GM03348 (cell line): ENCODE measurements at places on chromosomes 16 and 17.
A peak's percentile ranks its signal among the peaks of the same experiment; 100 is the strongest.

GRCh38 chr17:39217734-39218369 is 7.9 kb downstream of the STAC2 start:
- no peak for DNase-seq

GRCh38 chr17:83144421-83145357 is 65.3 kb downstream of the METRNL start:
- peak; percentile 75 for DNase-seq

DNA sequence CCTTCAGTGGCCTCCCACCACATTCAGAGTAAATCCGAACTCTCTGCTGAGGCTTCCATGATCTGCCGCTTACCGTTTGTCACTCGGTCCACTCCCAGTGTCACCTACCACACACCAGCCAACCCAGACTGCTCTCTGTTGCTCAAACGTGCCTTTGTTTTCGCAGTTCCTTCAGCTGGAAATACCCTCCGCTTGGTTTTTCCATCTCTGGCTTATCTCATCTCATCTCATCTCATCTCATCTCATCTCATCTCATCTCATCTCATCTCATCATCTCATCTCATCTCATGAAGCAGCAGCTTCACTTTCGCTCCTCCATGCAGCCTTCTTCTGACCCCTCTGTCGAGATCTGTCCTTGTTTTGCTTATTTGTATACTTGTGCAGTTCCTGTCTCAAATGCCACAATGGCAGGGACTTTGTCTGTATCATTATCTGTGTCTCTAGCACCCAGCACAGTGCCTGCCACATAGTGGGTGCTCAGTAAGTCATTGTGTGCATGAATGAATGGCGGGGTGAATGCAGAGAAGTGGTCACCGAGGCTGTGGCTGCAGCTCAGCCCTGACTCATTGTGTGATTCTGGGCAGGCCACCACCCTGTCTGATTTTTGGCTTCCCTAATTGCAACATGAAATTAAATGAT is 3.8 kb upstream of the SNX20 start:
- no peak for DNase-seq

GRCh38 chr16:17496891-17497290 is 26.1 kb upstream of the XYLT1 start:
- no peak for DNase-seq

GRCh38 chr16:84899414-84899813 is 79.6 kb downstream of the CRISPLD2 start:
- no peak for DNase-seq

GRCh38 chr16:19282101-19282500 is 3.4 kb upstream of the CLEC19A start:
- no peak for DNase-seq

GRCh38 chr17:4387137-4387536 is 20.7 kb upstream of the UBE2G1 start:
- no peak for DNase-seq

GRCh38 chr17:68718926-68719325 is 117.8 kb upstream of the FAM20A start:
- DNase-seq: peak; percentile 18

GRCh38 chr17:52744179-52744578 is 585.7 kb upstream of the CA10 start:
- DNase-seq: no peak

DNA sequence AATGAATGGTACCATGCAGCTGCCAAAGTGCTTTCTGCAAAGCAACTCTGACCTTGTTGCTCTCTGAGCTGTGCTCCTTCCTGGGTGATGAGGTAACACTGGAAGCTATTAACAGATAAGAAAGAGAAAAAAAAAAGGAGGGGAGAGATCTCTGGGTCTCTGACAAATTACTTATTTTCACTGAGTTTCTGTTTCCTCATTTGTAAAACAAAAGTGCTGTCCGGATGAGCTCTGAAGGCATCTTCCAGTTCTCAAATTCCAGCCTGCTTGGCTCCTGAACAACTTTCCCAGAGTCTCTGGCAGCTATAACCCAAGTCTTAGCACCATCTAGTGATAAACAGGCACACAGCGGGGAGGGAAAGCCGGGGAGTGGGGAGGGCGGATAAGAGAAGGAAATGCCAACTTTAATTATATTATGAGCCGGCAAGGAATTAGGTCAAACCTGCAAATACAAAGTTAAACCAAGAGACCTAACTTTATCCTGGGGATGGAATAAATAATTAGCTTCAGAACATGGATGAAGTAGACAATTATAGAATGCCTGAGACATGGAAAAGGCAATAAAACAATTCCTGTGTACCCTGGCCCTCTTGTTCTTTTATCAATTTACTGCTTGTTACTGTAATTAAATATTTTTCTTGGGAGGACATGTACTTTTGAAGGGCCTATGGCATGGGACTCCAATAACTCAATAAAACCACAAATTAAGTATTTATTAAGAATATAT is 61.3 kb upstream of the KIFC3 start:
- DNase-seq: peak; percentile 89

GRCh38 chr16:84329016-84329415 is 34.3 kb downstream of the WFDC1 start:
- no peak for DNase-seq

DNA sequence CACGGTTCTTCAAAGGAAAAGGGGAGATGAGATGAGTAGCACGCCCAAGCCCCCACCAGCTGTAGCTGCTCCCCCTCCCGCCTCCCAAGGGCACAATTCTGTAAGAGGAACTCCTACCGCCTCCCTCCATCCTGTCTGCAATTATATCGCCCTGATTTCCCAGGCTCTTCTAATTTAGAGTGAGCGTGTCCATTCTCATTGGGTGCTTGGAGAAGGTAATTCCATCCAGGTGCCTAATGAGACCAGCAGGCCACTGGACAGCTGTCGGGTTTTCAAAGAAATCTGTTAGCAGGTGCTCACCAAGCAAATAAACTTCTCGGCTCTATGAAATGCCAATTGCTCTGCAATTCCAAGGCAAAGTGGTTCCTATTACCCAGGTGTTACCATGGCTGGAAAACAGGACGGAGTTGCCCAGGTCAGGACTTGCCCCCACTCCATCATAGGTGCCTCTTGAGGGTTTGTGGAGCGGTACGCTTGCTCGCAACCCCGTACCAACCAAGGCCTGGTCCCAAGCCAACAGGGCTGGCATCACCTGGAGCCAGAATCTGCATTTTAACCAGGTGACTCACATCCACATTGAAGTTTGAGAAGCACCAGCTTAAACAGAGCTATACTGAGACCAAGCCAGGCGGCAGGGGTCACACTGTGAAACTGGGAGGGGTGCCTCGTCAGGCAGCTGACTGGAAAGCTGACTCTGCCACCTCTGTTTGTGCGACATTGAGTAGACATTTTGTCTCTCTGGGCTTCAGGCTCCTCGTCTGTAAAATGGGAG is 16.5 kb upstream of the MEAK7 start:
- DNase-seq: no peak

DNA sequence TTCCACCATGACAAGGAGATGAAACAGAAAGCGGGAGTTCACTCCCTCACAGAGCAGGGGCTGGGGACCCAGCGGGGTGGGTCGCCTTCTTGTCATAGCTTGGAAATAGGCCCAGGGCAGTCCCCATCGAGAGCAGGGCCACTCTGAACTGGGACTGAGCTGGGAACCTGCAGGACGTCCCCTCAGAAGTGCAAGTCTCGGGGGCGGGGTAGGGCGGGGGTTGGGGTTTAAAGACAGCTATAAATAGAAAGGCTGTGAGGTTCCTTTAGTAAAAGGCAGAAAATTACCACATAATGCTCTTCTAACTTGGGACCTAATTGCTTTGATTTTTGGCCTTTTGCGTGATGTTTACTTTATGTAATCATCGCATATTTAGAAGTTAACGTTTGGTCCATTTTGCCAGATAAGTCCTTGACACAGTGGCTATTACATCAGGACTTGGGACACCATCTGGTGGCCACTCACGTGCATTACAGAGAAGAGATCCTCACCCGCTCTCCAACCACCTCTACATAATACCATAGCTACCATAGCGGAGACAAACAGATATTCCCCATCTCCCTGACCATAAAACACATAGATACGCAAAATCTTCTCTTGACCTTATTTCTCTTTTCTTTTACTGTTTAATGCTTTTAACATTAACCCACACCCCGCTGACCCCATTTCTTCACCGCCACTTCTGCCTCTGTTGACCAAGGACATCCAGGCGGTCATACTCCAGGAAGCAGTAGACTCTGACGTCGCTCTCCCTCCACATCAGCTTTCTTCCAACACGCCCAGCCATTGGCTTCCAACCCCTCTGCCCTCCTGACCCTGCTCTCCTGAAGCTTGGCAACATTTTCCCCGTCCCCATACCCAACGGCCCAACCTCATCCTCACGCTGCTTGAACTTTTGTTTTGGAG is 27.5 kb upstream of the PIK3R6 start:
- peak; percentile 90 for DNase-seq

GRCh38 chr16:2778630-2778958 is 1.5 kb upstream of the ELOB start:
- no peak for DNase-seq

DNA sequence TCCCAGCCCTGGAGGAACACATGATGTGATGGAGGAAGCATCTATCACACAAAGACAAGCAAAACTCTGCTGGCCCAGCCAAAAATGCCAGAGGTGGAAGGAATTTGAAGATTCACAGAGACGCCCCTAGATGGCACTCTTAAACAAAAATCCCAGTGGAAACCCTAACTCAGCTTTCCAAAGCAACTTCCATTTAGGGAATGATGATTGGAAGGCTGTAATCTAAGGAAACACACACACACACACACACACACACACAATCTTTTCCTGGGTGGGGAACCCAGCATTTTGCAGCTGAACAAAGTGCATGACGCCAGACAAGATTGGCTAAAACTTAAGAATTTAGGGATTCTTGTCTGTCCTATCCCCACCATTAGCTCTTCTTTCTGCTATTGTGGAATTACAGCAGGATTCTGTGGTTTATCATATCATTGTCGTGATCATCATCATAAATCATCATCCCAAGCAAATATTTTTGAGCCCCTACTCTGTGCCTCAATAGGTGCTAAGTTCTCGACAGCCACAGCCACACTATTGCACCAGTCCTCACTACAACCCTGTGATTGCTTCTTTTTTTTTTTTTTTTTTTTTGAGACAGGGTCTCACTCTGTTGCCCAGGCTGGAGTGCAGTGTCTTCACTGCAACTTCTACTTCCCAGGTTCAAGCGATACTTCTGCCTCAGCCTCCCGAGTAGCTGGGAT is 1.6 kb upstream of the LDAF1 start:
- peak; percentile 87 for DNase-seq

DNA sequence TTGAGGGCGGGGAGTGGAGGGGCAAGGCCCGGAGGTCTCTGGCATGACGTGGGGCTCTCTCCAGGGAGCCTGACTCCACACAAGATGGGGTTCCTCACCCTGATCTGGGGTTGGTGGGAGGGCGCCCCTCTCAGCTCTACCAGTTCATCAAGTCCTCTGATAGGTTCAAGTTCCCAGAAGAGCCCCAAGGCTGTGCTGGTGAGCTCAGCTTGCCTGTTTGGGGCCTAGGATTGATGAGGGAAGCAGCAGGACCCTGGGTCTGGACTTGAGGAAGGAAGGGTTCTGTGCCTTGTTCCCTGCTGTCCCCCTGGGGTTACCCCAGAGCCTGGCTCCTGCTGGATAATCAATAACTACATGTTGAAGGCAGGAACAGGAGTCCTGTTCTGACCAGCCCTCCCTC is 3.5 kb downstream of the MGAT5B start:
- DNase-seq: no peak

GRCh38 chr17:82351254-82351712 is 7.8 kb upstream of the TEX19 start:
- DNase-seq: no peak

GRCh38 chr16:54165912-54166865 is 120.4 kb downstream of the IRX3 start:
- no peak for DNase-seq

DNA sequence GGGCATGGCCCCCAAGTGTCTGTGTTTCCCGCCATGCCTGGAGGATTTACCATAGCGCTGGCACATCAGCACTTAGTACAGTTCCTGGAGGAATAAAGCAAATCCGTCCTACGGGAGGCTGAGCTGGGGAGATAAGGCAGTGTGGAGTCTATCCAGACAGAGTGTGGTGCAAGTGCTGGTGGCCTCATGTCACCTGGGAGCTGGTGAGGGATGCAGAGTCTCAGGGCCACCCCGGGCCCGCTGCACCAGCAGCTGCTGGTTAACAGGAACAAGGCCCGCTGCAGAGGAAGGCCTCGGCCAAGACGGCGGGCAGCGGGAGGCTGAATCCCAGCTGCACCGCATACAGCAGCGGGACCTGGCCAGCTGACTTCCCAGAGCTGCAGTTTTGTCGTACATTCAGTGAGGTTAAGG is 57.3 kb upstream of the CDC42EP4 start:
- DNase-seq: no peak

DNA sequence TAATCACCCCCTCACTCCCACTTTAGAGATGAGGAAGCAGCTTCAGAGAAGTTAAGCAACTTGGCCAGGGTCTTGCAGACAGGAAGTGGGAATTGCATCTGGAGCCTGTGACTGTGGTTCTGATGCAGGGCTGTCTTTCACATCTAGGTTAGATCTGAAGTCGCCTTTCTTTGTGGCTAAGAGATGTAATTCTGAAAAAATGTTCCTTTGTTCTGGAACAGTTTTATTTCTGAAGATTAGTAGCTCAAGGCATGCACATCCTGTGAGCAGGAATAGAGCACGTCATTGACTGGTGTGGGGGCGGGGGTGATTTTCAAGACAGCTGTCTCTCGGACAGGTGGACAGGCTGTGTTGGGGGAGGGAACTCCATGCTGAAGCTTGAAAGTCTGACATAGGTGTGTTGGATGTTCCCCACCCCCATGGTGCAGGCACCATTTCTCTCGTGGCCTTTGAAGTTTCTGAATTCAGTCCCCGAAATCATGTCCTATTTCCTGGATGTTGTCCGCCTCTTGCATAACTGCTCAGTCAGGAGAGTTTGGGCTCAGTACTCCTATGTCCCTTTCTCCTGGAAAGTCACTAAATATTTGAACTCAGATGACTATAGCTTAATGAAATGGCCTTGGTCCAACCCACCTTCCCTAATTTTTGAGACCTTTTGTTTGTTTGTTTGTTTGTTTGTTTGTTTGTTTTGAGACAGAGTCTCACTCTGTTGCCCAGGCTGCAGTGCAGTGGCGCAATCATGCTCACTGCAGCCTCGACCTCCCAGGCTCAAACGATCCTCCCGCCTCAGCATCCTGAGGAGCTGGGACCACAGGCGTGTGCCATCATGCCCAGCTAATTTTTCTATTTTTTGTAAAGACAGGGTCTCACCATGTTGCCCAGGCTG is 21.0 kb upstream of the HERPUD1 start:
- DNase-seq: peak; percentile 81

DNA sequence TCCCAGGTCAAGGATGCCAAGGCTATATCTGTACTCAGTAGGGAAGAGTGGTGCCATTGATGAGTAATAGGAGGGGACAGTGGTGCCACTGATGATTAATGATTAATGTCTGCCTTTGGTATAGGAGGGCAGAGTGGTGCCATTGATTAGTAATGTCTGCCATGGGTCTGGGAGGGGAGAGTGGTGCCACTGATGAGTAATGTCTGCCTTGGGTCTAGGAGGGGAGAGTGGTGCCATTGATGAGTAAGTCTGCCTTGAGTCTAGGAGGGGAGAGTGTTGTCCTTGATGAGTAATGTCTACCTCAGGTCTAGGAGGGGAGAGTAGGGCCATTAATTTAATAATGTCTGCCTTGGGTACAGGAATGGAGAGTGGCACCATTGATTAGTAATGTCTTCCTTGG is 507.8 kb upstream of the EEF2KMT start:
- DNase-seq: no peak

- DNase-seq: peak; percentile 46
Observed at GRCh38 chr16:65119901-65120401, 1.9 kb downstream of the CDH11 start.

- DNase-seq: no peak
Observed at GRCh38 chr16:53803998-53804397, 100.0 kb downstream of the FTO start.
